ENCODE measurements at places on chromosomes 16 and 17. TPM values are rescaled to one million over a fixed set of nuclear protein-coding genes. Genes with fewer than 3 reads are reported as not detected.

The KRTAP9-9 gene
- polyA plus RNA-seq: not detected

The NUBP1 gene
- polyA plus RNA-seq: 29.0 TPM

The WFIKKN1 gene
- 1.6 TPM for polyA plus RNA-seq

The VTN gene
- 12.2 TPM for polyA plus RNA-seq

DNA sequence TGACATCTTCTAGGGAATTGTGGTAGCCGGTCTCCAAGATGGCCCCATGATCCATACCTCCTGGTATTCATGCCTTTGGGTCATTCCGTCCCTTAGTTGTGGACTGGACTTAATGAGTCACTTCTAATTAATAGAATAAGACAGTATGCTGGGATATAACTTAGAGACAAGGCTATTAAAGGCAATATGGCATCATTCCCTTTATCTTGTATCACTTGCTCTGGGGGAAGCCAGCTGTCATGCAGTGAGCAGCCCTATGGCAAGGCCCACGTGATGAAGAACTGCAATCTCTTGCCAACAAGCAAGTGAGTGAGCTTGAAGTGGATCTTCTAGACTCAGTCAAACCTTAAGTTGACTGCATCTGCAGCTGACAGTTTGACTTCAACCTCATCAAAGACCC is 97.8 kb upstream of the MED13 start:
- no peak for DNase-seq

- DNase-seq: peak; percentile 68
Observed at GRCh38 chr16:1895068-1895467, 23.1 kb upstream of the MEIOB start.

DNA sequence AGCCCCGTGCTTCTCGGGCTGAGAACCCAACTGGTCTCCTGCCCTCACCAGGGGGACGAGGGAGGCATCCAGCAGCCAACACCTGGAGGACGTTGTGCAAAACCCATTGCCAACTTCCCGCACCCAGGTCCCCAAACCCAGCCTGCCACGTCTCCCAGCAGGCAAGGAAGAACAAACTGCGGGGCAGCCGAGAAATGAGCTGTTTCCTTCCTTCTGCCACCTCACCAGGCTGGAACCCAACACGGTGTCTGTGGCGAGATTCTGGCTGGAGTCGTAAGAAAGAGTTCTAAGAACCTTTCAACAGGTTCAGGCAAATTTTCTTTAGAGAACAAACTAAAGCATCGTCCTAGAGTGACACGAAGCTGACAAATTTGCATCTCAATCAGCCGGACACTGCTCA is 3.6 kb downstream of the SLC43A2 start:
- no peak for DNase-seq

- peak; percentile 20 for DNase-seq
Observed at GRCh38 chr17:46977750-46978488, 1.1 kb downstream of the RPRML start.

GRCh38 chr17:13442361-13442760 is 159.4 kb downstream of the HS3ST3A1 start:
- DNase-seq: no peak

- DNase-seq: no peak
Observed at GRCh38 chr17:39804839-39805238, 59.3 kb downstream of the IKZF3 start.

GRCh38 chr16:75965504-75966374 is 239.4 kb upstream of the CPHXL start:
- DNase-seq: no peak

GRCh38 chr17:31175237-31175636 is 80.5 kb downstream of the NF1 start:
- DNase-seq: no peak

- DNase-seq: no peak
Observed at GRCh38 chr16:29139261-29139802, 154.5 kb downstream of the LAT start.

- no peak for DNase-seq
Observed at GRCh38 chr17:72778169-72779151, 314.0 kb downstream of the SLC39A11 start.

- no peak for DNase-seq
Observed at GRCh38 chr17:44177640-44178039, 7.1 kb downstream of the ASB16 start.

DNA sequence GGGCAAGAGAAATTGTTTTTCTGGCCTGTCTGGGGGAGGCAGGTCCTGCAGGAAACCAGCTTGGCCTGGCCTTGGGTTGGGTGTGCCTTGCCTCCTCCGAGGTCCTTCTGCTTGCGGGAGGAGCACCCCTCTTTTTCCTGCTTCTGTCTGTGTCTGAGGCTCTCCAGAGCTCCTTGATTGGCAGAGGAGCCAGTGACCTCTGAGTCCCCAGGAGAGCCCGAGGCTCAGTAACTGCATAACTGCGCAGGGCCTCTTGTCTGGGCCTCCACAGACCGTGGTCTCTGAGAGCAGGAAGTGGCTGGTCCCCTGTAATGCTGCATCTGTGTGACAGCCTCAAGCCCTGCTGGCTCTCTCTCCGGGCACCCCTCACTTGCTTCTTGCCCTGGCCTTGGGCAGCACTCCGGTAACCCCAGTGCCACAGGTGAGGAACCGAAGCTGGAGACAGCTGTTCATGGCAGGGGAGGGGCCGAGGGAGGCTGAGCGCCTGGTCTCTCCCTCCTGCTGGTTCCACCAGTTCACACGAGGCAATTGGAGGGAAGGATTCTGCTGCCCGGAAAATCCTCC is 1.6 kb downstream of the CAPN15 start:
- DNase-seq: no peak
